MV-4-11 (cell line): ENCODE measurements at places on chromosomes 3 and 15.
A peak's percentile ranks its signal among the peaks of the same experiment; 100 is the strongest.

GRCh38 chr3:40924559-40925141 lies 274.7 kb upstream of the CTNNB1 start:
- DNase-seq: no peak

- no peak for DNase-seq
These were observed 326.3 kb upstream of the ICE2 start for GRCh38 chr15:60804986-60805949.

- no peak for DNase-seq
These were observed 94.1 kb downstream of the C3orf70 start for GRCh38 chr3:185058796-185059195.

- no peak for DNase-seq
These were observed 314.5 kb upstream of the COL8A1 start for GRCh38 chr3:99323940-99324339.

DNA sequence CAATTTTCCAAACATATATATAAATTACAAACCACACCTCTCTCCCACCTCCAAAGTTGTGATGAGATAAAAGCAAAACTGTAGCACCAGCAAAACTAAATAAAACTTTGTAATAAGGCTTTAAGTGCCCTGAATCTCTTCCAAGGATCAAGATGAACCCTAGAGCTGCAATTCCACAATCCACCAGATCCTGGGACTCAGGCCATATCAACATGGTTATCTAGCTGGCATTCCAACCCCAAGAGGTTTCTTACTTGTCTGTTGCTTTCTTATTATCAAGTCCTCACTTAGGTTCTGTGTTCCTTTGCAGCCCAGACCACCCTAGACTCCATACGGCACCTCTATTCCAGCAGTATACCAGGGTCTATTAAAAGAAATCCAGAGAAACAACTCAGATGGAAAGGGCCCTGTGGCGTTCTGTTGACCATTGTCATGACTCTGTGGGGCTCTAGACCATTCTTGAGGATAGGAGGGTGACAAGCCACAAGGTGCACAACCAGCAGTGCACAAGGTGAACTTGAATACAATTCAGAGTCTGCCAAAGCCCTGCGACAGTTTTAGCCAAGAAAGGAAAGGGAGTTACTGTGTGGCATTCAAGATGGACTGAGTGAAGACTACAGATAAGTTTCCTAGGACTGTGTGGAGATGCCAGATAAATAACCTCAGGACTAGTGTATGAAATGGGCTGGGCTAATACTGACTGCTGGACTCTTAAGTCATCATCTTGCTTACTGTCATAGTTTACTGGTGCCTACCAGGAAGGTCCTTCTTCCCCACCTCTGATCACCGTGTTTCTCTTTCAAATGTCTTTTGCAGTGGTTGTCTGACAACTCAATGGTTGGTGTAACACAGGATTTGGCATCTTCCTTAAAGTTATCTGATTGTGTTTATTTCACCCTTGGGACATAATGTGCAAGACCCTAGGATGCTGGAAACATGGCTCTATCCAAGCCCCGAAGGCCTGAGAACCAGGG lies 27.2 kb downstream of the ACKR2 start:
- DNase-seq: no peak

DNA sequence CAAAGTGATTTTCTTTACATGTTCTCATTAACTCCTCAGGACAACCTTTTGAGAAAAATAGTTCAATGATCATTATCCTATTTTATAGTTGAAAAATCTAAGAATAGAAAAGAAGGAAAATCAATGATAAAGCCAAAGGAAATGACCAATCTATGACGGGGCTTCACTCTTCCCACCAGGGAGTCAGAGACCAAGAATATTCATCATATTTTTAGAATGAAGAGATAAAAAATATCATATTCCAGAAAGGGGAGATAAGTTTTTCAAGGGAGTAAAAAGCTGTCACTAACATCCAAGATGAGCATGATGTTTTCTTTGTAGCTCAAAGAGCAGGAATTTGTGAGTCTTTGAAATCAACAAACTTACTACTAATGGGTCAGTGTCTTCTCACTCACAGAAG lies 71.5 kb upstream of the LPP start:
- no peak for DNase-seq

GRCh38 chr3:98180319-98180890 lies 13.9 kb downstream of the OR5H15 start:
- peak; percentile 77 for DNase-seq

- DNase-seq: no peak
These were observed 163.6 kb downstream of the FAM43A start for GRCh38 chr3:194849166-194849875.

DNA sequence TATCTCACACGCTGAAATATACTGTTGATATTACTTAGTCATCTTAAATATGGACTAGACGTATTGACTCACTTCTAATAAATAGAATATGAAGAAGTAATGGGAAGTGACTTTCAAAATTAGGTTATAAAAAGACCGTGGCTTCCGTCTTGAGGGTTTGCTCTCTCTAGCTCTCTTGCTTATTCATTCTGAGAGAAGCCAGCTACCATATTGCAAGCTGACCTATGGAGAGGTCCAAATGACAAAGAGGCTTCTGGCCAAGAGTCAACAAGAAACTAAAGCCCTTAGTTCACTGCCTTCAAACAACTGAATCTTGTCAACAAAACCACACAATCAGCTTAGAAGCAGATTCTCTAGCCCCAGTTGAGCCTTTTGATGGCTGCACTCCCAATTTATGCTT lies 46.1 kb downstream of the SLC9C1 start:
- no peak for DNase-seq

DNA sequence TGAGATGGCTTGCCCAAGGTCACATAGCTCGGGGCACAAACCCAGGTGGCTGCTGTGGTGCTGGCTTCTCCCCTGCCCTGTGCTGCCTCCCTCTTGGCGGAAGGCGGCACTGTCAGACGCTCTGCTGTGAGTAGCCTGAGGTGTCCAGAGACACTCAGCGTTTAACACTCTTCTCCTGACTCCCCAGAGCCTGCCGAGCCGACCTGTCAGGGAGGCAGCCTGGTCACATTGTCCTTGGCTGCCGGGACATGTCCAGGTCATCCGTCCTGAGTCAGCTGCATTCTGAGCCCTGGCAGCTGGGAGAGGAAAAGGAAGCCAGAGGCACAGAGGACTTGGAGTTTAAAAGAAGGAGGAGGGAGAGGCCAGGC lies 4.7 kb downstream of the LMAN1L start:
- DNase-seq: no peak

GRCh38 chr3:111800926-111801325 lies 58.1 kb upstream of the PHLDB2 start:
- no peak for DNase-seq

DNA sequence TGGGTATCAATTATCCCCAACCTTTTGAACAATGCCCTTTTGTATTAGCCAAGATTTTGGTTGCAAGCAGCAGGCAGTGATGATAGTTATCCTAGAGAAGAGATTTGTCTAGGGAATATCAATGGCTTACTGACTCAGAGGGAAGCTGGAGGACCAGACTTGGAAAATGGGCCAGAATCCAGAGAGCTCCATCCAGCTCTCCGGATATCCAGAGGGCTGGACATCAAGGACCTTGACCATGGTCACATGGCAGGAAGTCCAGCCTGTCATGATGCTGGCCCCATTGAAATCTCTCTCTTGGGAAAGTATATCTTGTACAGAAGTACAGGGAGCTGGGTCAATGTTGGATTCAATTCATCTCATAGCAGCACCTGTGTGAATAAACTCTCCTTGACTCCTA lies 148.5 kb upstream of the PDZRN3 start:
- no peak for DNase-seq

DNA sequence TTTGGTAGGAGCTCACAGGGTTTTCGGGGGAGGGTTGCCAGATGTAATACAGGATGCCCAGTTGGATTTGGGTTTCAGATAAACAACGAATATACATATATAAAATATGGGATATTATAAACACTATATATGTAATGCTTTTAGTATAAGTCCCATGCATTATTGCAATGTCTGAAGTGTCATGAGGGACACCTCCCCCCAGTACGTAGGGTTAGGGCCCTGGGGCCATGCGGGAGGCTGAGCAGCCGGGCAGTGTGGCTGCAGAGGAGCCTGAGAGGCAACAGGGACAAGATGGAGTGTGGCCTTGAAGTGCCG lies 148.9 kb downstream of the SMAD6 start:
- no peak for DNase-seq

GRCh38 chr15:51677021-51677420 lies 4.3 kb upstream of the SCG3 start:
- no peak for DNase-seq

GRCh38 chr15:72445426-72445825 lies 28.7 kb upstream of the ARIH1 start:
- DNase-seq: no peak

DNA sequence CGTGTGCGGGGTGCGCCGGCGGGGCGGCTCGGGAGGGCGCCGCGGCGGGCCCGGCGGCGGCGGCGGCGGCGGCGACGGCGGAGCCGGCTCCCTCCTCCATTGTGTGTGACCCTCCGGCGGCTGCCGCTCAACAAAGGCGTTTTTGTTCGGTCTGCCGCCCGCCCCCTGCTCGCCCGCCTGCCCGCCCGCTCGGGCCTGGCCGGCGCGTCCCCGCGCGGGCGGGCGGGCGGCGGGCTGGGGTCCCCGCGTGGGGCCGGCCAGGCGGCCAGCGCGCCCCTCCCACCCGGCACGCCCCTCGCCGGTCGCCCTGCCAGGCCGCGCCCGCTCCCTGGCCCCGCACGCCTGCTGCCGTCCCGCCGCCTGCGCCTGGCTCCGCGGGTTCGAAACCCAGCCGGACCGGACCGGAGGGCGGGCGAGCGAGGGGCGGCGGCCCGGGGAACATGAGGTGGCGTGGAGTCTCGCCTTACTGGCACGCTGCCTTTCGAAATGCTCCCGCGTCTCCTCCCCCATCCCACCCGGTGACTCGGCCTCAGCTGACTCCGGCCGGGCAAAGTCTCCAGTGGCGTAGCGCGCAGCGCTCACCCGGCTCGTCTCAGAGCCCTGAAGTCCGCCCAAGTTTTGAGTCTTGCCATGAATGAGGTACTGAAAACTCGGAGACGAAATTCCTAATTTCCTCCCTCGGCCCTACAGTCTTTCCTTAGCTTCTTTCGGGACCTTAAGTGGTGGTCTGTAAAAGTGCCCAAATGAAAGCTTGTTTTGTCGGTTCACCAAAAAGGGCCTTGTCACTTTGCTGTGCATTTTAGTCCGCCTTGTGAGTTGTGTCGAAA lies 588 bp downstream of the MAPK6 start:
- peak; percentile 69 for DNase-seq

GRCh38 chr3:132382267-132382666 lies 35.0 kb upstream of the DNAJC13 start:
- DNase-seq: no peak

DNA sequence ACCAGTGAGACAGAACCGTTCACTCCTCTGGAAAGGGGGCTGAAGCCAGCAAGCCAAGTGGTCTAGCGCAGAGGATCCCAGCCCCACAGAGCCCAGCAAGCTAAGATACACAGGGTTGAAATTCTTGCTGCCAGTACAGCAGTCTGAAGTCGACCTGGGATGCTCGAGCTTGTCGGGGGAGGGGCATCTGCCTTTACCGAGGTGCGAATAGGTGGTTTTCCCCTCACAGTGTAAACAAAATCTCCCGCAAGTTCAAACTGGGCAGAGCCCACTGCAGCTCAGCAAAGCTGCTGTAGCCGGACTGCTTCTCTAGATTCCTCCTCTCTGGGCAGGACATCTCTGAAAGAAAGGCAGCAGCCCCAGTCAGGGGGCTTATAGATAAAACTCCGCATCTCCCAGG lies 11.4 kb downstream of the CEP97 start:
- DNase-seq: no peak

- peak; percentile 70 for DNase-seq
These were observed 41.4 kb downstream of the ZDHHC19 start for GRCh38 chr3:196169836-196170240.

DNA sequence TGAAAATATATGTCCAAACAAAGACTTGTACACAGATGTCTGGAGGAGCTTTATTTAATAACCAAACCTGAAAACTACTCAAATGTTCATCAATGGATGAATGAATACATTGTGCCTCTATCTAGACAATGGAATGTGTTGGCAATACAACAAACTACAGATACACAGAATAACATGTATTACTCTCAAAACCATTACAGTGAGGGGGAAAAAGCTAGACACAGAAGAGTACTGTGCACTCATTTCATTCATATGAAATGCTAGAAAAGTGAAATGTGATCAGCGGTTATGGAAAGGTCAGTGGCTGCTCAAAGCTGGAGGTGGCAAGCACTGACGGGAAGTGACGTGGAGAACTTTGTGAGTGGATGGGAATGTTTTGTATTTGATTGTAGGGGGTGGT lies 13.2 kb downstream of the STOML1 start:
- DNase-seq: no peak

DNA sequence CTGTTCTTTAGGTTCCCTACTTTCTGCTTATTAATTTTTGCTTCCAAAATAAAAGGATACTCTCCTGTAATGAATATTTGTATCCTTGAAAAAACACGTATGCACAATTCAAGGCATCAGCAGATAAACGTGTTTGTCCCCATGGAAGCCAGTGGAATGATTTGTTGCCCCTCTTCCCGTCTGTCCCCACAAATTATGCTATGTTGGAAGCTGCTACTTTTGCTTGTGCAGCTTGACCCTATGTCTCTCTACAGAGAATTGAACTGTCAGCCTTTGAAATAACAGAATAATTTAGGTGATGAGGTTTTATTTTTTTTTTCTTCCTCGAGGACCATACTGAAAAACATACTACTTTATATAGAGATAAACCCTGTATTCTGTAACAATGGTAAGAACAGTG lies 401.5 kb upstream of the GOLIM4 start:
- DNase-seq: no peak

- no peak for DNase-seq
These were observed 134.8 kb downstream of the MFSD1 start for GRCh38 chr3:158936530-158937113.

- DNase-seq: no peak
These were observed 241.2 kb downstream of the NTRK3 start for GRCh38 chr15:88015228-88015860.

DNA sequence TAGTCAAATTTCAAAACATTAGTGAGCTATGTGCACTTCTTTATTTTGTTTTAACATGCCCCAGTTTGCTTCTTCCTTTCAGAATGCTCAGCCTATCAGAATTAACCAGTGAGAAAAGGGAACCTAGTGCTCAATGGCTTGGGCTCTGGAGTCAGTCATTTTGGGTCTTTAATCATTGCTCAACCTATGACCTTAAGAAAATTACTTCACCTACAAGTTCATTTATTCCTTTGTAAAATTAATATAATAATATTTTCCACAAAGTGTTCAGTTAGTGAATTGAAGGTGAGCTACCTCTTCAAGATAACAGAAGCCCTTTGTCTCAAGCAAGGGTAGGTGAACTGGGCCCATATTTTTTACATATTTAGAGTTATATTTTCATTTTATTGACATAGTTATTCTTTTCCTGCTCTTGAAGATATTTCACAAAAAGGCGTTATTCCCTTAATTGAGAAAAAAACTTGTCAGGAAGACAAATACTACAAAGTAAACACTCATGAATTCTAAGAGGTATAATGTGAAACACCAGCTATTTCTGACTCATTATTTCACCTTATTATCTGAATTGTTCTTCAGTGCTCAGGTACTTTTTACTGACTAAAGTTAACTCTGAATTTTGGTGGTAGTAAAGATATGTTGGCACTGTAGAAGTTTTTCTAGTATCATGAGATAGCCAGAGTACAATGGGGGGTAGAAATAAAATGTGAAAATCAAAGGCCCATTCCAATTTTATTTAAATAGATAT lies 415.5 kb downstream of the NAALADL2 start:
- peak; percentile 40 for DNase-seq
